ENCODE measurements at places on chromosomes 16 and 17. TPM values are rescaled to one million over a fixed set of nuclear protein-coding genes. Genes with fewer than 3 reads are reported as not detected.
A peak's percentile ranks its signal among the peaks of the same experiment; 100 is the strongest.

DNA sequence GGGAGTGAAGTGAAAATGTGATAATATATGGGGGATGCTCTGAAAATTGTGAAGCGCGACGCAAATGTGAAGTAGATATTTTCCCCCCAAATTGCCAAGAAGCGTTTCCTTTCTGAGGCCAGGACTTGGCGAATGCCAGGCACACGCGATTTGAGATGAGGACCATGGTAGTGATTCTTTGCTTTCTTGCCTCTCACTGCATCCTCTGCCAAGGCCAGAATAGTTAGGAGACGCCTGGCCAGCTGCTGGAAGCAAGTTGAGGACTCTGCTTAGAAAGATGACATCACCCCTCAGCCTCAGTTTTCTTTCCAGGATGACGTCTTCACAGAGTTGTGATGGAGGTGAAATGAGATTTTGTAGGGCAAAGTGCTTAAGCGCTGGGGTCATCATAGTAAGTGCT, 25.9 kb downstream of the PIPOX start:
- no peak for DNase-seq

GRCh38 chr17:2395258-2396181, 5.3 kb downstream of the MNT start:
- no peak for DNase-seq

- DNase-seq, result no peak
These were observed 19.7 kb downstream of the APPBP2 start for GRCh38 chr17:60506312-60506711.

GRCh38 chr17:79809530-79810129, 12.8 kb upstream of the CBX8 start:
- no peak for DNase-seq

DNA sequence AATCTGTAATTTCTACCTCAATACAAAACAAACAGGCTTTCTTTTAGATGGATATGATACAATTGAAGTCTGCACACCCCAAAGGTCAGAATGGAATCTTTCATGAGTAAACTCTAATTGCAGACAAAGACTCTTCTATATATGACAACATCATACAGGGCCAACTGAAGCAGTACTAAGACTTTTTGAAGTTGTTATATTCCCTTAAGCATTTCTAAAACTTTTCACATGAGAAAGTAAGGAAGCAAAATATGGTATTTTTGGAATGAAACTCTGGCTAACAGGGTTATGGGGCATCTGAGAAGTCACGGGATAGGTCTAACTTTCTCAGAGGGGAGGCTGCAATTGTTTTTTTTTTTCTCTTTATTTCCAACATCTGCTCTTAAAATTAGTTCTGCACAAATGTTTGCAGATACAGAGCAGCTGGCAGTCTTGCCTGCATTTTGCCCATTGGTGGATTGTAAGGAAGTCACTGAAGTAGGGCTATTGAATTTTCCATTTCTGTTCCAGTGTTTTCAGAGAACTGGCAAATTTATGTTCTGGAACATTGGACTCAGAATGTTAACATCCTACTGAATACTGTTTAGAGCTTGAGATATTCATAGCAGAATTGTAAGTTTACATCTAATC, 59.1 kb downstream of the SSH2 start:
- no peak for DNase-seq

DNA sequence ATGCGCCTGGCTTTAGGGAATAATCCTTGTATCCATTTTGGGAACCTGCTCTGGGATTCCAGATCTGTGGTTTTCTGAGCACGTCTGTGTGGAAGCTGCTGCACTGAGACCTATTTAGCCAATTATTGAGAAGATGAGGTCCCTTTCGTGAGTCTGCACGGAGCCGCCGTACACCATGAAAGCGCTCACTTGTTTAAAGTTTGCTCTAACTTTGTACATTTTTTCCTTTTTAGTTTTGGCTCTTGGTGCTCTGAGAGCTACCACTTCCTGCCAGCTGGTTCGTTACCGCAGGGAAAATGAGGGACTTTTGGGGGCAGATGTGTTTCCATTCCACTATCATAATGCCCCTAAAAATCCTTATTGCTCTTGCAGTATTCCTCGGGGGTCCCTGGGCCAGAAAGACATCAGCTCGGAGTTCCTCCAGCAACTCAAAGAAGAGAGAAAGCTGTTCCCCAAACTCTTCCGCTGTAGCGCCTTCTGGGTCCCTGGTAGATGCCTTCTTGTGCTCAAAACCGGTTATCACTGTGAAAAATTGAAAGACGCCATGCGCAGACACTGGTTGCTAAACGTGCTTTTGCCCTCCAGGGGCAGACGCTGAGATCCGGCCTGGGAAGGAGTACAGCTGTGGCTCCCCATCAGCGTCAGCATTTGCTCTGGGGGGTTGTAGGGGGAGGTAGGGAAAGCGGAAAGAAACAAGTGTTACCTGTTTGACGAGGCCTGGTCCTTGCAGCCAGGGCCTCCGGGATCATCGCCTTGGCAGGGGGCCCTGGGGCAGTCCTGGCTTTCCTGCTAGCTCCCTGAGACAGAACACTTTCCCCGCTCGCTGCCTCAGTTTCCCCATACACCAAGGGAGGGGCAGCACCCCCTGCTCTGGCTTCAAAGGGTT, 238.1 kb downstream of the MRTFB start:
- DNase-seq, result peak; percentile 51

DNA sequence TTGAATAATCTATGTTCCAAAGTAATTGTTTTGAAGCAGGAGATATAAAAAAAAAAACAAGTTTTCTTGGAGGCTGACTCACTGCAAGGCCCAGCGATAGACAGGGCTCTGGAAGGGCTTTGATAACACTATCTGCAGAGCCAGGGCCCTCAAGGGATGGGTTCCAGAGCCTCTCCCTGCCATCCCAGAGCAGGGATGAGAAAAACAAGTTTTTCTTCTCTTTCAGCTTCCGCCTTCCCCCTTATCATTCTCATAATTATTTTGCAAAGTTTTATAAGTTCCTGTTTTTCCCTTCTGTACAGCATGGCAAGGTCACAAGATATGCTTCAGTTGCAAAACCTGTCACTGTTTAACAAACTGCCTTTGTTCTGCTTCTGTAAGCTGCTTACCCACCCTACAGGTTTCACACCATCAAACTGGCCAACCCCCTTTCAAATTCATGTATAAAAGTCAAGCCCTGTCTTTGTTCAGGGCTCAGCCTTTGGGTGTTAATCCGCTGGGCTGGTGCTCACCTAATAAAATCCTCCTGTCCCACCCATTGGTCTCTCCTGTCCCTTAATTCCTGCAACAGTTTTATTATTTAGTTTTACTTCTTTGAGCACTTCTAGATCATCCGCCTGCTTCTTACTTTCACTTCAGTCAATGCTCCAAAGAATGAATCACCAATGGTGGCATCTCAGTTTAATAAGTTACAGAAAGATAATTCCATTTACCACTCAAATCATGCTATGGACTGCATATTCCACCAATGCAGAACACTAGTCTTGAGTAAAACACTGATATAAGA, 5.6 kb upstream of the THUMPD1 start:
- no peak for DNase-seq

DNA sequence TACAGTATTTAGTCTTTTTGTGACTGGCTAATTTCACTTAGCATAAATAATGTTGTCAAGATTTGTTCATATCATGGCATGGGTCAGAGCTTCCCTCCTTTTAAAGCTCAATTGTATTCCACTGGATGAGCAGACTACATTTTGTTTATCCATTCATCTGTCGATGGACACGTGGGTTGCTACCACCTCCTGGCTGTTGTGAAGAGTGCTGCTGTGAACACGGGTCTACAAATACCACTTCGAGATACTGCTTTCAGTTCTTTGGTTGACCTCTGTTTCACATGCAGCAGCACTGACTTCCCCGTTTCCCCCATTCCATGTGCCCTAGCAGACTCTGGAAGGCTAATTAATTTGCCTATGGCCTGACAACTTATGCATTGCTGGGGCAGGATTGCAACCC, 285.4 kb downstream of the SHISA9 start:
- no peak for DNase-seq

- no peak for DNase-seq
These were observed 1542.6 kb upstream of the CDH8 start for GRCh38 chr16:63578791-63579190.

The PRSS33 gene
- total RNA-seq, result 0.27 TPM

The SNAI3 gene
- 1.2 TPM for total RNA-seq

The TSC2 gene
- 253 TPM for total RNA-seq

The NPIPB13 gene
- total RNA-seq, result 27.1 TPM

The CHAD gene
- total RNA-seq, result not detected
